ENCODE measurements at places on chromosomes 16 and 17.

DNA sequence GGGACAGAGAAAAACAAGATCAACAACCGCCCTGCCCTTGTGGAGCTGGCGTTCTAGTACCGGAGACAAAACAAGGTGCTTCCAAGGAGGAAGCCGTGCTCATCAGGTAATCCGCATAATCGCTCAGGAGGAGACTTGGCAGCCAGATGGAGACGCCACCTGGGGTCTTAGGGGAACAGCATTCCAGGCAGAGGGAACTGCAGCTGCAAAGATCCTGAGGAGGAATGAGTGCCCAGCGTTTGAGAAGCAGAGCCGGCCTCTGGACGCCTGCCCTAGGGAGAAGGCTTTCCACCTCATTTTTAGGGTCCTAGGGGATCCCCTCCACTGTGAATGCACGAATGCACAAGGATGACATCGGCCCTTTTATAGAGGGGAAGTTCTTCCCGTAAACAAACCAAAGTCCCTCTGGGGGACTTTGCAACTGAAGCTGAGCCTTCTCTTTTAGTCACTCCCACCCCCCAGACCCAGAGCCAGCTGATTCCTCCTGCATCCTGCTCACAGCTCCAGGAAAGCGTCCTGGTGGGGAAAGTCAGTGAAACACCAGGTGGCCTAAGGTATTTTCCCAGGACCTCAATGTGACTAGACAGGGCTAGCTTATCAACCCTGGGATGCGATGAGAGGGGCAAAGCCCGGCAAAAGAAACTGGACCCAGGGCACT lies 13.2 kb upstream of the MPRIP start:
- DNase-seq: no peak

DNA sequence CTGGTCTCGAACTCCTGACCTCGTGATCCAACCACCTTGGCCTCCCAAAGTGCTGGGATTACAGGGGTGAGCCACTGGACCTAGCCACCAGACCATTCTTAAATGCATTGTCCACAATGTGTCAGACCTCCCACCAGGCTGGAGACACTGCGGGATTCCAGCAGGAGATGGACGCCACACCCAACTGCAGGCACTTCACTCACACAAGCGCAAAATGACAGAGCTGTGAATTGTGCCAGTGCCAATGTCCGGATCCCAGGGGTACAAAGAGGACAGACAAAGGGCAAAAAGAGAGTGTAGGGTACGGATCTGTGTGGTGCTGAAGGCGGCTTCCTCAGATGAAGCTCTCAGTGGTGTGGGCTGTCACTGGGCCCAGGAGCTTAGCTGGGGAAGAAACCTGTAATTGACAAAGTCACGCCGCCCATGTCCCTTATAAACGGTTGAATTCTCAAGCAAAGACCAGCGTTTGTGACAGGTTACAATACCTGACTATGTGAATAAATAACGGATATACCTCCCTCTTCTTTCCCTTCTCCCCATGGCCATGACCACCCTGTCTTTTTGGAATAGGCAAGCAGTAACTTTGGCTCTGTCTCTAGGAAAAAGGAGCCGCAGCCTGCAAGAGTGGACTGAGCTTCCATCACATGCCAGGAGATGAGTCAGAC lies 40.0 kb downstream of the HS3ST3A1 start:
- DNase-seq: no peak

DNA sequence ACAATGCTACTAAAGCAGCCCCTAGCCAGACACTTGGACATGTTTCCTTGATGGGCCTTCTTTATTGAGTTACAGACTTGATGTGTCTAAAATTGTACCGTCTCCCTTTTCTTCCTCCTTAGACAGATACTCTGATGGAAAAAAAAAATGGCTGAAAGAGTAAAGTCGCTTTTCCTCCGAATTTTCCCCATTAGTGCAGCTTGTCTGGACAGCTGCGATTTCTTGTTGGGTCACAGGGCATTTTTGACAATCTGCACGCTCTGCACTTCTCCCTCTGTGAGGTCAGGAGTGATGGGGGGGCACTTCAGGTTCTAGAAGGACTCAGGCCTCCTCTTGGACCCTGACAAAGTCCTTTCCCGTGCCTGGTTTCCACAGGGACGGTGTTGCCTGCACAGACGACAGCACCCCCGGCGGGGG lies 968 bp upstream of the PRKAR1A start:
- DNase-seq: no peak

- no peak for DNase-seq
These were observed 594.8 kb upstream of the CDH5 start for GRCh38 chr16:65771707-65772106.

- DNase-seq: no peak
These were observed 22.3 kb downstream of the CD300LF start for GRCh38 chr17:74690409-74690825.

DNA sequence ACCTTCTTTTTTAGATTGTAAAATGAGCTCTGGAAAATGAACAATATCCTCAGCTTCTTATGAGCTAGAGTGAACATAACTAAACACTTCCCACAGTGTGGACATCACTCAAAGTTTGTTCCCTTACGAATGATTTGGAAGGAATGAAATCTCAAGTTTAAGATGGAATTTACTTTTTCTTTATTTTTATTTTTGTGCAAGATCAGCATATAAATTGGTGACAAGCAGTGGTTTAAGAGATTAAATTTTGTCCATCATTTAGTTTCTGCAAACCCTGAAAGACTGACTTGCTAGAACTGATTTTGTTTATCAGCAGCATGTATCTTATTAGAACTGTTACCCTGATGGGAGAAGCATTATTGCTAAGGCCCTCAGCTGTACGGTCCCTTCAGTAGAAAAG lies 420.1 kb downstream of the CDH8 start:
- DNase-seq: no peak

- no peak for DNase-seq
These were observed 2.1 kb downstream of the SPAG9 start for GRCh38 chr17:51118330-51119195.

GRCh38 chr17:58577696-58578095 lies 63.3 kb upstream of the MTMR4 start:
- no peak for DNase-seq

DNA sequence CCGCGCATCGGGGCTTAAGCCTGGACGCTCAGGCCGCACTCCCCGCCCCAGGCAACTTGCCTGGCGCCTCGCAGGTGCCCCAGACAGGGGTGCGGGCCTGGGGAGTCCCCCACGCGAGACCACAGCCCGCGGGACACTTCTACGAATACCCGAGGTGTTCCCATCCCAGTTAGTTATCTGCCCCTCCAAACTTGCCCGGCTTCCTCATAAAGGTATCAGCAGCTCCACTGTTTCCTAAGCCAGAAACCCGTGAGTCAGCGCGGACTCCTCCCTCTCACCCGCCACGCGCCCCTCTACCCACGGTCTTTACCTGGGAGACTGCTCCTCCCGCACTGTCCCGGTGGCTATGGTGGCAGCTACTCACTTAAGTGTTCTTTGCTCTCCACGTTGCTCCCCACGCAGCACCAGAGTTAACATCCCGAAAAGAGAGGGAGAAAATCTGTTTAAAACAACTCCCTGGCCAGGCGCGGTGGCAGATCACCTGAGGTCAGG lies 1.0 kb upstream of the CREBBP start:
- DNase-seq: no peak

- no peak for DNase-seq
These were observed 738 bp upstream of the XPO6 start for GRCh38 chr16:28212532-28212873.

GRCh38 chr16:88539261-88539651 lies 30.9 kb upstream of the ZC3H18 start:
- no peak for DNase-seq

DNA sequence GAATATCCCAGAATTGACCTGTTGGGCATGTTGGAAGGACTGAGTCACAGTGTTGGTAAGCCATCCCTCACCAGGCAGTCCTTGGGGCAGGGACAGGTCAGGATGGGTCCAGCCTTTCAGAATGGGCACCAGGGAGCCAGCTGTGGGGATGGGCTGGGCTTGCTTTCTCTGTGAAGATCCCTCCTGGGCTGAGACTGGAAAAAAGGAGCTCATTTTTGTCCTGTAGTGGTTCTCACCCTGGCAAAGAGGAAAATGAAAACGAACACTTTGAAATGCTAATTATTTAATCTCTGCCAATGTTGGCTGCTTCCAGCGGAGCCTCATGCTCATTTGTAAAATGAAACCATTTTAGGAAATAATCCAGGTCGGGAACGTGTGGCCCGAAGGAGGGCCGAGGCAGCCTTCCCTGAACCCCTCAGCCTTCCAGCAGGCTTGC lies 237.5 kb upstream of the SALL1 start:
- no peak for DNase-seq

DNA sequence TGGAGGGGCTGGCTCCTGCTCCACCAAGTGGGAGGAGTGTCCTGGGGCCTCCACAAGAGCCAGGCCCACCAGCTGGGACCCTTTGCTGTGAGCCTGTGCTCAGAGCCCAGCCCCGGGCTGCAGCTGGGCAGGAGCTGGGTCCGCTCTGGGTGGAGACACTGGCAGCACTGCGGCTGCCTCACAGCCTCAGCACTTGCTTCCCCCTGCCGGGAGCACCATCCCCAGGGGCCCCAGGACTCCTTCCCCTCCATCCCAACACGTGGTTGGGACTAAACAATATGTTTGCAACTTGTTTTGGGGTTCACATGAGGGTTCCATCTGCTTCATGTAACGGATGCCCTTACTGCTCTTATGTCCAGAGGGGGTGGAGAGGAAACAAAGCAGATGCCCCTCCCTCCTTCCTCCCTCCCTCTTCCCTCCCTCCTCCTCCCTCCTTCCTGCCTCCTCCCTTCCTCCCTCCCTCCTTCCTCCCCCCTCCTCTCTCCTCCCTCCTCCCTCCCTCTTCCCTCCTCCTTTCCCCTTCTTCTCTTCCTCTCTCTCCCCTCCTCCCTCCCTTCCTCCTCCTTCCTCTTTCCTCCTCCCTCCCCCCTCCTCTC lies 16.3 kb upstream of the CBFA2T3 start:
- DNase-seq: no peak

DNA sequence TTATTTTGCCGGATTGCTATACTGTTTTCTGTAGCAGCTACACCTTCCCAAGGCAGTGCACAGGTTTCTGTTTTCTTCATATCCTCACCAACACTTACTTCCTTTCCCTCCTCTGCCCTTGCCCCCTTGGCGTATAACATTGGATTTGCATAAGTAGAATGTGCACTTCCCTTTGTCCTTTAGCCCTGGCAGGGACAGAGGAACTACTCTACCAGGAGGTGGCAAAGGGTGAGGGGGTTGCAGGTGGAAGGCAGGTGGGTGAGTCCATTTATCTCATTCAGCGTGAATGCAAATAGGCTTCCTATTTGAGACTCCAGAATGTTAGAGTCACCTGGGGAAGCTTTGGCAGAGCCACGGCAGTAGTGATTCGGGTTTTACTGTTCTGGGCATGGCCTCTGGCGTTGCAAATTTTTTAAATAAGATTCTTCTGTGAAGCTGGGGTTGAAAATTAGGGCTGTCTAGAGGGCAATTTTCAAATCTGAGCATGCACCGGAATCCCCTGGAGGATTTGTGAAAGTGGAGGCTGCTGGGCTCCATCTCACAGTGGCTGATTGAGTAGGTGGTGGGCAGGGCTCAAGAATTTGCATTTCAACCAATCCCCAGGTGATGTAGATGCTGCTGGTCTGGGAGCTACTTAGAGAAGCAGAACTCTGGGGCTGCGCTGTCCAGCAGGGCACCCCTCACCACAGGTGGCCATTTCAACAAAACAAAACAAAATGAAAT lies 84.7 kb downstream of the PLCG2 start:
- DNase-seq: no peak

DNA sequence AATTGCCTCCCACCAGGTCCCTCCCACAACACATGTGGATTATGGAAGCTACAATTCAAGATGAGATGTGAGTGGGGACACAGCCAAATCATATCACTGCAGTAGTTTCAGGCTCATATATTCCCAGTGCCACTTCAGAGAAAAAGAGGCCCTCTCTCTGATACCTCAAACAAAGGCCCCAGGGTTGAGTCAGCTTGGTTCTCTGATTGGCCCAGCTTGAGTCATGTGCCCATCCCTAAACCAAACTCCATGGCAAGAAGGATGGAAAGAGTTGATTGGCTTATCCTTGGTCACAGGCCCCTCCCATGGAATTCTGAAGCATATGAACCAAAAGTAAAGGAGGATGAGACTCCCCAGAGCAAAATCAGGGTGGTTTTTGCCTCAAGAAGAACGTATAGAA lies 75.9 kb upstream of the IRX6 start:
- DNase-seq: no peak

DNA sequence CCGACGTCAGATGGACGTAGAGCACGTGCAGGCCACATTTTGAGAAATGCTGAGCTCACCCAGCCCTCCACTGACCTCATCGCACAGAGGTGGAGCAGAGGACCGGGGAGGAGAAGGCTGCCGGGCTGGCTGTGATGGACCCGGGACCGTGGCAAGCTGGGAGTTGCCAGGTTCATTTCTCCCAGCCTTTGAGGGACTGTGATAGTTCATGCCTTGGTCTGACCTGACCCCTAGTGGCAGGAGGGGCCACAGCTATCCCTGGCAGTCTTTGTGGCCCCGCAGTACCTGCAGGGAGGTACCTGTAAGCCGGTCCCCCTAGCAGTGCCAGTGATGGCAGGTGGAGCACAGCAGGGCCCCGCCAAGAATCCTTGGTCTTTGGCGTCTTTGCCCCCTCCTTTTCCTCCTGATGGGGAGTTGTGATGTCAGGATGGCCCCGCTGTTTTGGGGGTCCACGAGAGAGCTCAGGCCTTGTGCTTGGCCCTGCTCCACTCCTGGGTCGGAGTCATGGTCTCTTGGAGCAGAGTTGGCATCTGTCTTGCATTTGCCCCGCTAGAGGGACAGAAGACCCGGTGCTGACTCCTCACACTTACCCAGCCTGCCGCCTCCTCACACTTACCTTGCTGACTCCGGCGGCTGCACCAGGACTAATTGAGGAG lies 50.4 kb downstream of the OR1D5 start:
- DNase-seq: no peak

DNA sequence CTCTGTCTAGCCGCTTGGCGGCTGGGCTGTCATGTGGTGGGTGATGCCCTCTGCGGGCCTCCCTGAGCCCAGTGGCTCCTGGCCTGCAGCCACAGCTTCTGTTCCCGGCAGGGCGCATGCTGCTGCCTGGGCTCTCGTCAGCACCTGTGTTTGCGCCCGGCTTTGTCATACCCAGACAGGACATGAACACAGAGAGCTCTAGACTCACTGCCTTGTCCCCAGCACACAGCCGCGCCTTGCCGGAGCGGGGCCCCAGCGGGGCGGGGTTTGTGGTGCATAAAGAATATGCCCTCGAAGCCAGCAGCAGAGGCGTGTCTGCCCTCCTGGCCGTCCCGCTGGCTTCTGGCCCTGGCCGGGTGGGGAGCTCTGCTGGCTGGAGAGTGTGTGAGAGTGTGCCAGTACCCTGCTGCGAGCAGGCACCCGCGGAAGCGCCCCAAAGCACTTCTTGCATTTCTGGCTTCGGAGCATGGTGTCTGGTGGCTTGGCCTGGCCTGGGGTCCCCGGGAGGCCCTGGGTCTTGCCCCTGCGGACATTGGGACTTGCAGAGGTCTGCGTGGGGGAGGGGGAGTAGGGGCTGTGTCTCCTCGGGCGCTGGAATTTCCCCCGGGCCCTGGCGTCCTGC lies 14.4 kb downstream of the ASPSCR1 start:
- DNase-seq: no peak

- DNase-seq: no peak
These were observed 2.4 kb downstream of the FBRS start for GRCh38 chr16:30660424-30661261.

- no peak for DNase-seq
These were observed 389.5 kb upstream of the ASIC2 start for GRCh38 chr17:33682599-33682998.

- no peak for DNase-seq
These were observed 81.2 kb downstream of the USP22 start for GRCh38 chr17:20961586-20961985.

- DNase-seq: no peak
These were observed 206.0 kb downstream of the IRX3 start for GRCh38 chr16:54080524-54081008.
